ENCODE measurements at places on chromosomes 16 and 17.

- peak; percentile 87 for DNase-seq
Observed at GRCh38 chr16:85172455-85173145, 60.3 kb upstream of the CIBAR2 start.

GRCh38 chr16:49734331-49734730 is 121.6 kb downstream of the ZNF423 start:
- DNase-seq, result no peak

- no peak for DNase-seq
Observed at GRCh38 chr16:53998966-53999522, 287.5 kb downstream of the IRX3 start.

GRCh38 chr17:3801347-3801746 is 359 bp upstream of the ITGAE start:
- DNase-seq, result no peak

DNA sequence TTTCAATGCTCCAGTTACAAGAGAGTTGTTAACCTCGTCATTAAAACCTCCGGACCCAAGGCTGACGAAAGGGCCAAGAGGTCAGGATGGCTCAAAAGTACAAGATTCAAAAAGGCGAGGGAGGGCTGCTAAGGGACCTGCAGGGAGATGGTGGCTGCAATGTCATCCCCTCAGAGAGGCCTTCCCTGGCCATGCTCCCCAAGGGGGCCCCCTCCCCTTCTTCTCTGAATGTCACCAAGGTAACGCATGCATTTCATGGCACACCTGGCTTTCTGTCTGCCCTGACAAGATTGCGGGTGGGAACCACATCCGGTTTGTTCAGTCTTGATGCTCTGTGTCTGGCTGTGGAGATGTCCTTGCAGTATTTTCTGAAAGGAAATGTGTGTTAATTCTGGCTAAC is 89.9 kb downstream of the C16orf78 start:
- no peak for DNase-seq

DNA sequence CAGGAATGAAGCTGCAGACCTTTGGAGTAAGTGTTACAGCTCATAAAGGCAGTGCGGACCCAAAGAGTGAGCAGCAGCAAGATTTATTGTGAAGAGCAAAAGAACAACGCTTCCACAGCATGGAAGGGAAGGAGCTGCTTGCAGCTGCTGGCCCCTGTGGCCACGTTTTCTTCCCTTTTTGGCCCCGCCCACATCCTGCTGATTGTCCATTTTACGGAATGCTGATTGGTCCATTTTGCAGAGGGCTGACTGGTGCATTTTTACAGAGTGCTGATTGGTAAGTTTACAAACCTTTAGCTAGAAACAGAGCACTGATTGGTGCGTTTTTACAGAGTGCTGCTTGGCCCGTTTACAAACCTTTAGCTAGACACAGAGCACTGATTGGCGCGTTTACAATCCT is 841.5 kb downstream of the CDH11 start:
- DNase-seq, result no peak

DNA sequence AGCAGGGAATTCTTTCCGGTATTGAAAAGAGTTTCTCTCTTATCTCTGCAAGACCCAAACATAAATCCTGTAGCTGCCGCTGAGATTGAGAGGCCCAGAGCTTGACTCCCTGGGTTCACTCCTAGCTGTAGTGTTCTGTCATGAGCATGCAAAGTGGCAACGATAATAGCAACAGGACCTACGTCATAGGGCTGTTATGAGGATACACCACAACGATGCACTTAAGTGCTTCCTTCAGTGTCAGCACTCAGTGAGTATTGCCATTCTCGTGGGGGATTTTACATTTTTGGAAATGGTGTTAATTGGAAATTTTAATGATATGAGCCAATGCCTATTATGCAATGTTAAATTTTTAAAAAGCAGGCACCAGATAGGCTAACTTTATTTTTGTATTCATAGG is 199.8 kb downstream of the CYLD start:
- no peak for DNase-seq

DNA sequence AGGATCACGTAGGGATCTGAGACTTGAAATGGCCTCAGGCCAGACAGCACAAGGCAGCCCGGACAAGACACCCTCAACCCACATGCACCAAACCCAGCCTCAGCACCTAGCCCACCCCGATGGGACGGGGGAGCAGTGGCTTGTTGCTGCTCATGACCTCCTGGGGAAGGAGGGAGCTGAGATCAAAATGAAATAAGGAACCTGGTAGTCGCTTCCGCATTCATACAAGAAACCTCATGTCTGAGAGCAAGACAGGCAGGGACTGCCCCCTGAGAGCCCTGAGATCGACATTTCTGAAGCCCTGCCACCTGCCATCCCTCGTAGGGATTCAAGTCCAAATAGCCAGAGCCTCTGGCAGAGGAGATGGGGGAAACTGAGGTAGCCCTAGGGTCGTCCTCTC is 5.7 kb upstream of the CEP131 start:
- no peak for DNase-seq

GRCh38 chr17:19387921-19388521 is 1.0 kb upstream of the MFAP4 start:
- peak; percentile 48 for DNase-seq

GRCh38 chr16:31043352-31043751 is 10.0 kb downstream of the STX4 start:
- DNase-seq, result no peak

DNA sequence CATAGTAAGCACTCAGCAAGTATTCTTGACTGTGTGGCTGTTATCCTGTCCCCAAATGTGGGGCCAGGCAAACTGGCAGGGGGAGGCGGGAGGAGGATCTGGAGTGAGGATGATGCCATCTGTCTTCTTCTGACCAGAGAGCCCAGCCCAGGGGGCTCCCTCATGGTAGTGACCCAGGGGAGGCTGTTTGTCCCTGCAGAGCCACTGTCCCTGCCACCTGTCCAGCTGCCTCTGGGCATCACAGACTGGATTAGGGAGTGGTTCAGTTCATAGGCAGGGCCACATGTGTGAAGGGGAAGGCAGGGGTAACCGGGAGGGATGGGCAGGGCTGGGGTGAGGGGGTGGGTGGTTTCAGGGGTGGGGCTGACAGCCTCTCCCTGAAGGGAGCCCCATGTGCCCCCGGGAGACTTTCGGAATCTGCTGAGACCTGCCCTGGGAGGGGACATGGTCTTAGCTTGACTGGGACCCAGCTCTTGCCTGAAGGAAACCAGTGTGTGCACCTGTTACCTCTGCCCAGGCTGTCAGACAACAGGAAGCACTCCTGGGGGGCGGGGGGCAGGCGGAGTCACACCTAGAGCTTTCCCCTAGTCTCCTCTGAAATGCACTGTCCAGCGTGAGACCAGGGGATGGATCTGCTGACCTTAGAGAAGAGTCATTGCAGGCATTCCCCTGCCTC is 15.2 kb downstream of the ARHGAP23 start:
- DNase-seq, result no peak

DNA sequence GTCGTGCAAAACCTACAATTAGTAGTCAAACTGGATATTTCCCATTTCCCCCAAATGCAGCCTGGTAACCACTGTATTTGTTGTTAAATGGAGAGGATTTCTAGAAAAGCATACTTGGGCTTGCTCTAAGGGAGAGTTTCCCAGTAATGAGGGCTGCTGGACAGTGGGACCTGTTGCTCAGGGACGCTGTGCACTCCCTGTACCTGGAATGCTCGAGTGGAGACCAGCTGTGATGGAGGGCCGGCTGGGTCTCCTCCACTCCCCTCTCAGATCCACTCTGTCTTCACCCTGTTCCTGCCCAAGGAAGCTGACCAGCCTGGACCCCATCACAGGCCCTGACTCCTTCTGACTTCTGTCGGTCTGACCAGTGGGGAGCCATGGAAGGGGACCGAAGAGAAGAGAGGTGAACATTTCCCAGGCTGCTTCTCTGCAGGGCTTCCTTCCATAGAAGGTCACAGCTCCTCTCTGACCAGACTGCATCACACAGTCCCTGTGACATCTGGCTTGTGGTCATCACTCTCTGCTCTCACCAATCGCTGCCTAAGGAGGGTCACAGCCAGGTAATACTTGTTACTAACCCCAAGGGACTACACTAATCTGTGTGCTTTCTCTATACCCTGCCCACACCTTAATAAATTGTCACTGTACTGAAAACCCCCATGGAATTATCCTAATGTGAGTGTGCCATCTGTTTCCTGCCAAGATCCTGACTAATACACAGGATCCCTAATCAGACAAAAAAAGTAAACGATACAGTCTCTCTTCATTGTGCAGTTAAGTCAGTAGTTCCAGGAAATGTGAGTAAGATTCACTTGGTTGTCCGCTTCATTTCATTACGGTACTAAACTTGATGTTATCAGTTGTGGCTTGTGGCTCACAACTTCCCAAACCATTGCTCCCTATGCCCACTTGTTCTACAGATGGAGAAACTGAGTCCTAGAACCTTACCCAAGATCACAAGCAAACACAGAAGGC is 102.4 kb downstream of the CCT6B start:
- DNase-seq, result no peak

- DNase-seq, result no peak
Observed at GRCh38 chr17:58332778-58333735, 4.5 kb upstream of the TSPOAP1 start.

DNA sequence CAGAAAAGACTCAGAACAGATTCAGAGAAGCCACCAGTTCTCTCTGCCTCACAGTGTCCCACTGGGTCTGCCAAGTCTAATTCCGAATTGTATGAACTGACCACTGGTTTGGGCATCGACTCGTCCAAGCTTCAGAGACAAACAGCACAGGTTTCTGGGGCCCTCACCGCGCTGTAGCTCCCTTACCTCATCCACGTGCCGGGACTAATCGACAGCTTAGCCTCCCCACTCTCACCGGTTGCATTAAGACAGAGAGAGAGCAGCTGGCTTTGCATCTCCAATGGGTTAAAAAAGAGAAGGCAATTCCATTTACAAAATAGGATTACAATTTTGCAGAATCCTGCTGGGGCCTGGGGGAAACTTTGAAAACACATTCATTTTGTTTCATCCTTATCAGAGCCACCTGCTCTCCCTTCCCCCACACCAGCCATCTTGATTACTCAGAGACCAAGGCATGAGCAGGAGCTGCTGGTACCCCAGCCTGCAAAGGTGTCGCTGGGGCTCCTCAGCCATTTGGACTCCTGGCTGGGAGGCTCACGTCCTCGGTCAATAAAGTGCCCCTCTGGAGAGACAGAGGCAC is 95.3 kb upstream of the RPL38 start:
- no peak for DNase-seq

GRCh38 chr16:59605706-59606105 is 871.6 kb upstream of the GOT2 start:
- no peak for DNase-seq

DNA sequence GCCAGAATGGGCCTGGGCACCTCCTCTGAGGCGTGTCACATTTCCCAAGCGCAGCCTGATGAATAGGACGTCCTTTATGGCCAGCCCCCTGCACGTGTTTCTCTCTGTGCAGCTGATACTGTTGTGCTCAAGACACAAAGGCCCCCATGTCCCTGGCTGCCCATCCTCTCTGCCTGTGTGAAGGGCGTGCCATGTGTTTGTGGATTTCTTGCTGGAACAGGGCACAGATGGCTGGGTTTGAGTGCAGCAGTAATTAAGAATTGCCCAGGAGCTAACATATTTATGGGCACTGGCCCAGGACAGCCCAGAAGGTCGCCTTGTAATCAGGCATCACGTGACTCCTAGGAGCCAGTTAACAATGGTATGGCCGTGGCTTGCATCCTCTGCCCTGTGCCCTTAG is 181.1 kb downstream of the CCDC182 start:
- no peak for DNase-seq

GRCh38 chr16:49604602-49605001 is 231.0 kb downstream of the C16orf78 start:
- DNase-seq, result no peak

DNA sequence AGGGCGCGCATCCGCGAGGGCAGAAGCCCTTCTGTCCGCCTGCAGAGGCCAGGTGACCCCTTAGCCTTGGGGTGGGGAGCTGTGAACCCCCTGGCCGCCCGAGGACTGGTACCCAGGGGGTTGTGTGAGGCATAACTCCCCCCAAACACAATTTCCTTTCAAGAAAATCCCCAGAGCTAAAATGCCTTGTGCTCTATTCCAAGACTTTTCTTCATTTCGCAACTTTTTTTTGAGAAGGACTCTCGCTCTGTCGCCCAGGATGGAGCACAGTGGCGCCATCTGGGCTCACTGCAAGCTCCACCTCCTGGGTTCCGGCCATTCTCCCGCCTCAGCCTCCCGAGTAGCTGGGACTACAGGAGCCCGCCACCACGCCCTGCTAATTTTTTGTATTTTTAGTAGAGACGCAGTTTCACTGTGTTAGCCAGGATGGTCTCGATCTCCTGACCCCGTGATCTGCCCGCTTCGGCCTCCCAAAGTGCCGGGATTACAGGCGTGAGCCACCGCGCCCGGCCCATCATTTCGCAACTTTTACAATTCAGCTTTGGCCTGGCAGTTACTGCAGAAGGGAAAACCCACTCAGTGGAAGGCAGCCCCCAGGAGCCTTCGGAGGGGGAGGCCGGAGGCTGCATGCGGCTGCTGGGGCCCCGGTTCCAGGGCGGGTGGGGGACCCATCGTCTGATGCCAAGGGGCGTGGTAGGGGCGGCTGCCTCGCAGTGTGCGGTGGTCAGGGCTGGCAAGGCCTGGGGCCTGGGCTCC is 963 bp upstream of the APRT start:
- no peak for DNase-seq

DNA sequence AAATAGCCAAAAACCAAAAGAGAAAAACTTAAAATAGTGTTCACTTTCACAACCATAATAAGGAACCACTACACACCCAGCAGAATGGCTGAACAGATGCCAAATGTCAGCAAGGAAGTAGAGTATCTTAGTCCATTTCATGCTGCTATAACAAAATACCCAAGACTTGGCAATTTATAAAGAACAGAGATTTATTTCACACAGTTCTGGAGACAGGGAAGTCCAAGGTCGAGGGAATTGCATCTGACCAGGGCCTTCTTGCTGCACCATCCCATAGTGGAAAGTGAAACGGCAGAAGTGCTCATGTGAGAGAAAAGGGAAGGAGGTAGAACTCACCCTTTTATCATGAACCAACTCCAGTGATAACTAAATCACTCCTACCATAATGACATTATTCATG is 33.8 kb upstream of the CCL22 start:
- DNase-seq, result no peak

DNA sequence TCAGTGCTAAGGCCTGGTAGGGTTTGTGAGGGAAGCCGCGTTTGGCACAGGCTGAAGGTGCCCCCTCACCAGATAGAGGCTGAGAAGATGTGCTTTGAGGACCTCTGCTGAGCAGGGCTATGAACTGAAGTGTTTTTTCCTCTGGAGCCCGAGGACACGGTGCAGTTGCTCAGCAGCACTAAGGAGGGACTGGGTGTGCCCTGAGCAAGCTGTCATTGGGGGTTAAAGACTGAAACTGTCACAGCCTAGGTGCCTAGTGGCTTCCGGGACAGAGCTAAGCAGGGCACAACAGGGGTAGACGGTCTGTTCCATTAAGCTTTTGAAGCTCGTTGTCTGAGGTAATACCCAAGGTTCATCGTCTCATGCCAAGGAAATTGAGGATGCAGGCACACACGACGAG is 24.8 kb upstream of the ASGR2 start:
- no peak for DNase-seq

GRCh38 chr16:86814256-86814655 is 235.9 kb downstream of the FOXL1 start:
- no peak for DNase-seq

Data from SK-N-DZ (cell line).